ENCODE measurements at places on chromosomes 1 and 21. TPM values are rescaled to one million over a fixed set of nuclear protein-coding genes. Genes with fewer than 3 reads are reported as not detected.

Gene CBS
- 96.9 TPM for total RNA-seq

Gene B3GALT2
- not detected for total RNA-seq

Gene TSPEAR
- not detected for total RNA-seq

Gene OR2T29
- not detected for total RNA-seq

Gene TRIM45
- 2.6 TPM for total RNA-seq

Gene RAB7B
- 4.9 TPM for total RNA-seq

Gene AHCTF1
- total RNA-seq, result 28.2 TPM

Gene SYDE2
- total RNA-seq, result 3.2 TPM

Gene RYR2
- not detected for total RNA-seq

Gene RGS16
- 3.7 TPM for total RNA-seq

Gene OSCP1
- total RNA-seq, result 3.7 TPM

Gene FTCD
- total RNA-seq, result not detected

Gene HEYL
- total RNA-seq, result under 0.01 TPM

Gene SDE2
- total RNA-seq, result 41.1 TPM

Gene TMEM82
- total RNA-seq, result not detected

Gene OR2L8
- total RNA-seq, result not detected

Gene SYCP1
- total RNA-seq, result not detected

Gene C1orf116
- total RNA-seq, result 20.0 TPM

Gene LCE1E
- not detected for total RNA-seq

Gene DISP3
- total RNA-seq, result not detected

Gene BSND
- total RNA-seq, result not detected

Gene HPCA
- not detected for total RNA-seq

Gene SLAMF6
- total RNA-seq, result not detected

Gene EDN2
- total RNA-seq, result 13.3 TPM

Gene CNIH4
- total RNA-seq, result 146 TPM

Gene PRRX1
- not detected for total RNA-seq

Gene TNNT2
- 2.0 TPM for total RNA-seq

Gene S100A3
- 2.3 TPM for total RNA-seq

Gene SHISAL2A
- not detected for total RNA-seq

All from bronchial epithelial cell (primary cell).